HCT116 (cell line): ENCODE measurements at places on chromosomes 3 and 15. TPM values are rescaled to one million over a fixed set of nuclear protein-coding genes. Genes with fewer than 3 reads are reported as not detected.

Gene APOD
- total RNA-seq, result 0.76 TPM

Gene LRTM1
- not detected for total RNA-seq

Gene PLCH1
- total RNA-seq, result 3.8 TPM

GRCh38 chr15:78992416-78993256 is 47.8 kb upstream of the CTSH start:
- DNase-seq, result no peak

DNA sequence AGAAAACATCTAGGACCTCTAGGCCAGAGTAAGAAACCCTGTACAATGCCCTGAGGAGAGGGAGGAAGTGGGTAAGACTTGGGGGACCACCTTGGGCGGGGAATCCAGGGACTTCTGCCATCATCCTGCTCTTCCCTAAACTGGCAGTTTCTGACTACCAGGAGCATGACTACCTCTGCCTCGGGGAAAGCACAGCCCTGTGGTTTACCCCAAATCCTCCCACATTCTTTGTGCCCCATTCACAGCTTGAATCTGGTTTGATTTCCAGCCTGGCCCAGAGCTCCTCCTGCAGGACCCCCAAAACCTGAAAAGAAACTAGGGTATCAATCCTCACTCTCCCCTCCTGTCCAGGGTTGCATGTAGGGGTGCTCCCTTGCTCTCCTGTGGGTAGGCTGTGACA is 4.7 kb downstream of the C3orf18 start:
- DNase-seq, result no peak

GRCh38 chr3:187587076-187587475 is 83.1 kb downstream of the SST start:
- no peak for DNase-seq

DNA sequence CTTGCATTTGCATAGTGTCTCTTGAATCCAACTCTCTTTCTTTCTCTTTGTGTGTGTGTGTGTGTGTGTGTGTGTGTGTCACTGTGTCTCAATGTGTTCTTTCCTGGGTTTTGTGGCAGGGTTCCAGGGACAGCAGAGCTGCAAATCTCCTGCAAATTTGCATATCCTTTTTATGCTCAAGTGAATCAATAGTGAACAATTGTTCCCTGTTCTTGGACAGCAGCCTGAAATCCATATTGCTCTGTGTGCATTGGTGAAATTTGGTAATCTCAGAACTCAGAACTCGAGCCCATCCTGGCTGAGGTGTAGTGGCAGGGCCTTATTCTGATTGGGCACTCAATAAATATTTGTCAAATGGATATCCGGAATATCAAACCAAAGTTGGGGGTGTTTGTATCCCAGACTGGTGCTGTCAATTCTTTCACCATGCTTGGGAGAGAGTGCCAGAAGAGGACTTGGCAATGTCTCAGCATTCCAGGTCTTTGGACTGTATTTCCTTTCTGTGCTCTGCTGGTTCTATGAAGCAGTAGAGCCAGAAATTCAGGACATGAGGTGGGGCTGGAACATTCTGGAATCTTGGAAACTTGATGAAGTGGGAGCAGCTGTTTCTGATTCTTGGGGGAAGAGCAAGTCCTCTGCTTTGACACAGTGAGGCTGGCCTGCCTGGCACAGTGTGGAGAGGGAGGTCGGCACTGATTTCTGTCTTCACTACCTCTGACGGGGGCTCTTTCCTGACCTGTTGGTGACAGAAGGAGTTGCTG is 380.6 kb upstream of the C2CD4B start:
- no peak for DNase-seq

DNA sequence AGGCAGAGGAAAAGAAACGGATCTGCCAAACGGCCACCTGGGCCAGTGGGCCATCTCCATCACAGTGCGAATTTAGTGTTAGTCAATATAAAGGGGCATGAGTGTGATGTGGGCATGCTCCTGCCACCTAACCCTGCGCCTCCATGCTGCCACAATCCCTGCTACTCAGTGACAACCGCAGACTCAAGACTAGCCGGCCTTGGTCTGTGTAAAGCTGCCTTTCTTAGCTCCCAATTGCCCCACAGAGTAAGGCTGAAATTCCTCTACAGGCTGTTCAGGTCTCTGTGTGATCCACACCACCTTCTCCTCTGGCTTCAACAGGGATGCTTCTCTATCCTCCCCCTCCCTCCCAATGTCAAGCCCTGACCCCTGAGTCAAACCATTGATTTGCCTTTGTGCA is 269.7 kb downstream of the XXYLT1 start:
- no peak for DNase-seq

DNA sequence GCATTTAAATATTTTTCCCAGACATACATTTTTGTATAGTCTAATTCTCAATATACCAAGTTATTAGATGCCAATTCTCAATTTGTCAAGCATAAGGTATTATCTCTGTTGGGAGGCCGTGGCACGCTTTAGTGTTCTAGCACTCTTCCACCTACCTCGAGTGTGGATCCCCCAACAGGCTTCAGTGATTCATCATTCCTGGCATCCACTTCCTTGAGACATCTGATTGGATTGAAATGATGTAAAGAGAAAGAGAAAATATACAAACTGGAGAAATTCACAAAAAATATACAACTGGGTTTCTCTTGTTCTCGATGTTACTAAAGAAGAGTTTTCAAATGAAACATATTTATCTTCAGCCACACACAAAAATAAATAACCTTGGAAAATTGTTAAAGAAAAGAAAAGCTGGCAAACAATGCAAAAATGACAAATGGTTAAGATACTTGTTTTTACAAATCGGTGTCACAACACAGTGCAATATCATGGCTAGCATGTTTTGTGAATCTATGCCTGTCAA is 218.0 kb upstream of the CDIN1 start:
- no peak for DNase-seq

DNA sequence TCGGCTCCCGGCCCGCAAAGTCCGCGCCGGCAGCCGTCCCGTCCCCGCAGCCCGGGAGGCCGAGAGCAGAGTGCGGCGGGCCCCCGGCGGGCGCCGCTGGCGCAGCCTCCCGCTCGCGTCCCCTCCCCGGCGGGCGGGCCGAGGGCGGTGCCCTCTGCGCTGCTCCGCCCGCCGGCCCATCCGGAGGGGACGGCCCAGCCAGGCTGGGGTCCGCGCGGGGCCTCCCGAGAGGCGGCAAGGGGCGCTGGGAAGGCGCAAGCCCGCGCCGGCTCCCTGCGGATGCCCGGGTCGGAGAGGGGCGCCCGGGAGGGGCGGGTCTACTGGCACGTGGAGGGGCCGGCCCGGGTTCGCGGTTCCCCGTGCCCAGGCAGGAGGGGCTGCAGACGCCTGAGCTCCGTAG is at the start of the genes CLCN2 and POLR2H:
Gene CLCN2, minus strand, starts transcription at position 74 of the 400 bp plus-strand sequence. CDS start 126 bp downstream, outside the sequence.
Gene POLR2H, plus strand, starts transcription at position 179 of the 400 bp plus-strand sequence. CDS start 1,783 bp downstream, outside the sequence.
- DNase-seq, result no peak

DNA sequence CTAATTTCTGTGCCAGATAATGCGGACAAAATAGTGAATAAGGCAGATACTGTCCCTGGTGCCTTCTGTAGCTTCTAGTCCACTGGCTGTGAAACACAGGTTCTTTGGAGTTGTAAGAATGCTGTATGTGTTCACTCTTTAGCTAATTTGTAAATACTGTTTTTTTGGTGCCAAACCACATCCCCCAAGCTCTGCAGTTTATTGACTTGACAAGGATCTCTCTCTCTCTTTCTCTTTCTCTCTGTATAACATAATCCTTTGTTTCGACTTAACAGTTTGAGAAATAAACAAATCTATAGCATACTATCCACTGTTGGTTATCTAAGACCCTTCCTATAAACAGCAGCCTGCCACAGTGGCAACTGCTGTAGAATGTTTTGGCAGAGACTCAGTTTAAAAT is 7.6 kb downstream of the SMAD3 start:
- DNase-seq, result no peak

- DNase-seq, result no peak
Observed at GRCh38 chr3:121531269-121531668, 14.5 kb downstream of the POLQ start.

GRCh38 chr3:32882189-32882588 is 64.4 kb downstream of the TRIM71 start:
- no peak for DNase-seq

DNA sequence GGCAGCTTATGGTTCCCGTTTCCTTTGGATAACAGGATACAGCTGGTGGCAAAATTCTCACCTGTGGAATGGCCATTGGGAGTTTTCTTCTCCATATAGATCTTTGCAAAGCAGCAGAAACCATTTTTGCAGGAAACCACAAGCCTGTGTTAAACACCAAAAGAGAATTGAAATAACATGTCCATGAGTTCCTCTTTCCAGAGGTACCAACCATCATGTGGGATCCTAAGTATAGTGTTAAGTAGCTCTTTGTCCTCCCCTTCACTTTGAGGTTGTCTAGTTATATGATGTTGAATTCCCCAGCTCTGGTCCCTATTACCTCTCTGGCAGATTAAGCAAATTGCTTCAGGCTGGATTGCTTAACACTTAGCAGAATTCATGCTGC is 94.9 kb downstream of the AKAP13 start:
- DNase-seq, result no peak

DNA sequence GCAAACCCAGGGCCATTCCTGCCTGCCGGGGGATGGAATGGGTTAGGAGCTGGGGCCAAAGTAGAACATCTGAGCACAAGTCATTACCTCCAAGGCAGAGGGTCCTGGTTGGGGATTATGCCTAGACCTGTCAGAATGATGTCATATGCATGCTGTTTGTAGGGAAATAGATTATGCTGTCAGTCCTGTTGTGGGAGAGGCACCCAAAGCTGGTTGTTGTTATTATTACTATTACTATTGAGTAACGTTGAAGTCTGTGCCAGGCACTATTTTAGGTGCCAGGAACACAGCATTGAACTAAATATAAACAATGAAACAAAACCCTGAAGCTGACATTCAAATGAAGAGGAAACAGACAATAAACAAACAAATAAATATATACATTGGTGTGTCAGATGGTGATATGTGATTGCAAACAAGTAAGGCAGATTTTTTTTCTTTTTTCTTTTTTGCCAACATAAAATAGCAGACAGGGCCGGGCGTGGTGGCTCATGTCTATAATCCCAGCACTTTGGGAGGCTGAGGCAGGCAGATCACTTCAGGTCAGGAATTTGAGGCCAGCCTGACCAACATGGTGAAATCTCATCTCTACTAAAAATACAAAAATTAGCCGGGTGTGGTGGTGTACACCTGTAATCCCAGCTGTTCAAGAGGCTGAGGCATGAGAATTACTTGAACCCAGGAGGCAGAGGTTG is 2.0 kb downstream of the P4HTM start:
- no peak for DNase-seq

- no peak for DNase-seq
Observed at GRCh38 chr3:172082269-172082668, 42.9 kb downstream of the FNDC3B start.

- DNase-seq, result no peak
Observed at GRCh38 chr3:38137615-38138348, 679 bp upstream of the MYD88 start.

DNA sequence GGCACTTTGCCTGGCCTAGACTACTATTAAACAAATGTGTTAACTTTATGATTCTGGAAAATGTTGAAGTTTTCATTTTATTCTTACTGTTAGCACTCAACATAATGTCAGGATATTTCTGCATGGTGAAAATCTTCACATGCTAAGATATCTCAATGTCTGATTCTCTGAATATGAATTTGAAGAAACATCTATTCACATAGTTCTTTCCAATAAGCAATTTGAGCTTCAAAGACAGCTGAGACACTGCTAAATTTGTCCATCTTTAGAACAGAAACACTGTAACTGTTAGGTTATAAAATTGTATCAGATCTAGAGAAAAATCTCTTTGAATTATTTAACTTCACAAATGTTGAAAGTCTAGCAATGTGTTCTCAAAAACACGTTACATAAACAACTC is 970.2 kb downstream of the PLOD2 start:
- DNase-seq, result no peak

- DNase-seq, result no peak
Observed at GRCh38 chr3:125129512-125129997, 73.8 kb upstream of the HEG1 start.
